ENCODE measurements at places on chromosomes 12 and 14.

GRCh38 chr12:9634969-9635754, 27.4 kb upstream of the KLRB1 start:
- no peak for DNase-seq

DNA sequence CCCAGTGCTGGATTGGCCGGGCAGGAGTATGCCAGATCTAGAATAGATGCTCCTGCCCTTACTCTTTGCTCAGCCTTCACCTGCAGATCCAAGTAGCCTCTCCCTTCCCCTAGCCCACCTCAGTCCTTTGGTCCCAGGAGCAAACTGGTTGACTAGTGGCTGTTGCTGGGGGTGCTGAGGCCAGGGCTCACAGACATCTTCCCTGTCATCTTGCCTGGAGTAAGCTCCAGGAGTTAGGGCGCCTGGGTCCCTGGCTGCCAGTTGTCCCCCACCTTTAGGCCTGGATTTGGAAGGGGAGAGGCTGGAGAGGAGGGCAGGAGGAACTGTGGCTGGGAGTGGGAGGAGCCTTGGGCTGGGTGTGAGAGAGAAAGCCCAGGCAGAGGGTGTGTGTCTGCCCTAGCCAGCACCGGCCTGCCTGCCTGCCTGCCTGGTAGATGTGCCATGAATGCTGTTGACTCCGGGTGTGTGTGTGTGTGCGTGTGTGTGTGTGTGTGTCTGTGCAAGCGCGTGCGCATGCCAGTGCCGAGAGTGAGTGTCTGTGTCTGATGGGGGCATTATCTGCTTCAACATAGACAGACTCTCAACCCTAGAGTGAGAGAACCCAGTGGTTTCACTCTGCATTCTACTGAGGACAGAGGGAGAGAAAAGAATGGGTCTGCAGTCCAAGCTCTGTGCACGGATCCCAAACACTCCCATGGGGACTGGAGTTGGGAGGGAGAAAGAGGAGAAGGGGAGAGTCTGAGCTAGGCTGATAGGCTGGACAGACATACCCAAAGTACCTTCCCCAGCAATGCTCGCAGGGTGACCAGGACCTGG, 845 bp upstream of the RARG start:
- peak; percentile 9 for DNase-seq

- DNase-seq = no peak
Observed at GRCh38 chr14:82055515-82056115, 522.0 kb upstream of the SEL1L start.

DNA sequence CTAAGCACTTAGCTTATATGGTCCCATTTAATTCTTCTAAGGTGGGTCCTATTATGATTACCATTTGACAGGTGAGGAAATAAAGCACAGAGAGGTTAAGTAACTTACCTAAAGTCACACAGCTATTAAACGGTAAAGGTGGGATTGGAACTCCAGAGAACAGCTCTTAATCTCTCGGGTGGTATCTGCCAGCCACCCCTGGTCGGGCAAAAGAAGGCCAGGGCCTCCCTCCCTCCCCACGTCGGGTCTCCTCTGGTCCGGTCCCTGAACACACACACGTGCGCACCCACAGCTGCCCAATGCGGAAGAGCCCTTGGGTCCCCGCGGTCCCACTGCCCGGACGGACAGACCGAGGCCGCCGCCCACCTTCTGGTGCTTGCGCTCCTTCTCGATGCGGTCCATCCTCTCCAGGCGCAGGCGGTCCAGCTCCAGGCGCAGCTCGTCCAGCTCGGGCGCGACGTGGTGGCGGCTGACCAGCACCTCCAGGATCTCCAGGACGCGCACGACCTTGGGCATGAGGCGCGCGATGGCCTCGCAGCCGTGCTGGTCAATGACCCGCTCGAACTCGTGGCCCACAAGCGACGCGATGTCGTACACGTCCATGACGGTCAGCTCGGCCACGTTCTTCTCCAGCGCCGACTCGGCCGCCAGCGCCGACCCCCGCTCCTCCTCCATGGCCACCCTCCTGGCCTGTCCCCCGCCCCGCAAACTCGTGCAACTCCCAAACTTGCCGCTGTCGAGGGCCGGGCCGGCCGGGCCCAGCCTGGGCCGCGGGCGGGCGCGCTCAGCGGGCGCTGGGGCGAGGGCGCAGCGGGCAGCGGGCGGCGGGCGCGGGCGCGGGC, 490 bp downstream of the RILPL1 start:
- peak; percentile 16 for DNase-seq

- DNase-seq = no peak
Observed at GRCh38 chr12:94819011-94819410, 168.7 kb upstream of the TMCC3 start.

- no peak for DNase-seq
Observed at GRCh38 chr12:106140223-106140986, 1.7 kb upstream of the NUAK1 start.

- no peak for DNase-seq
Observed at GRCh38 chr14:30484201-30484600, 74.8 kb upstream of the G2E3 start.

DNA sequence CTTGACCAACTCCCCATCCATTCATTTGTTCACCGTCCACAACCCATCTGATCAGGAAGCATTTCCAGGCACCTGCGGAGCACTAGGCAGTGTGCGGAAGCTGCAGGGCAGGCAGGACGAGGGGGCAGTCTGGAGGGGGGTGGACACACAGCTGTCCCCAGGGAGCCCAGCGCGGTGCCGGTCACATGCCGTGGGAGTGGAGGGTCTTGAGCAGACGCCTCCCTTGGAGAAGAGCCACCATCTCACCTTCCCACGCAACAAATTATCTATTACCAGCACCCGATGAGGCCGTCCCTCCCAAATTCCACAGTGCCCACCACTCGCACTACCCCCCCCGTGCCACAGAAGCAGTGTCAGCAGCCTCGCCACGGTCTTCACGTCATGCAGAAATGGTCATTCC, 10.8 kb downstream of the DLK1 start:
- no peak for DNase-seq

DNA sequence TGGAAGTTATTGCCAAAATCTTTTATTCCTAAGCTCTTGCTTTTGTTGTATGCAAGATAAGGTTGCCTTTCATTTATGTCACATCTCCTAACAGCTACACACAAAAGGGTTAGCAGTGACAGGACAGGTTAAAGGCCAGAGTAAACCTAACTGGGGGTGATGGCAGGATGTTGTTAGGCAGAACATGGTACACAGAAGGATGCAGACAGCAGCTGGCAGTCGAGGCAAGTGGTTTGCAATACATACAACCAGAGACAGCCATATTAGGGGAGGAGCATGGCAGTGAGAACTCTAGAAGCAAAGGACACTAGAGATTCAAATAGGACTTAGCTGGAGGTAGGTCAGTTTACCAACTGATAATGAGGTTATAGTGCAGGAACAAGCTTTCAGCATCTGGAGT, 2.7 kb upstream of the ABCD2 start:
- no peak for DNase-seq

GRCh38 chr14:37195327-37195726, 2.4 kb upstream of the MIPOL1 start:
- DNase-seq = peak; percentile 28

DNA sequence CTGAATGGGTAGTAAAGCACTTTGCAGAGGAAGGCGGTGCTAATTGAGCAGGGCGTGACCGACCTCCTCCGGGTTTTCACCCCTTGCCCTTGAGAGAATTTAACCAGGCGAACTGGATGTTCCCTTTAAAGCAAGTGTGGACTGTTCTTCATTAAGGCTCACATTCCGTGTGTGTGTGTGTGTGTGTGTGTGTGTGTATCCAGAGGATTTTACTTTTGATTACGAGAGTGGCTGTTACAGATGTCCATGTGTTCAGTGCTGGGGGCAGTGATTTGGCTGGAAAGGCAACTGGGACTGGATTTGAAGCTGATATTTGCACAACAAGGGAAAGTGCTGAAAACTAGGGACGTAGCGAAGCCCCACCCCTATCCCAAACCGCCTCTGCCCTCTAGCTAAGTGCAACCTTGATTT, 2.2 kb downstream of the TMEM132C start:
- no peak for DNase-seq

- peak; percentile 25 for DNase-seq
Observed at GRCh38 chr12:12645485-12645884, 33.8 kb downstream of the CREBL2 start.

GRCh38 chr14:90700933-90701776, 115.1 kb downstream of the TTC7B start:
- DNase-seq = no peak

- DNase-seq = no peak
Observed at GRCh38 chr14:91103116-91103515, 10.8 kb upstream of the DGLUCY start.

- DNase-seq = peak; percentile 63
Observed at GRCh38 chr12:88237954-88238353, 95.8 kb downstream of the TMTC3 start.

- DNase-seq = no peak
Observed at GRCh38 chr12:108187831-108188230, 58.7 kb downstream of the WSCD2 start.

DNA sequence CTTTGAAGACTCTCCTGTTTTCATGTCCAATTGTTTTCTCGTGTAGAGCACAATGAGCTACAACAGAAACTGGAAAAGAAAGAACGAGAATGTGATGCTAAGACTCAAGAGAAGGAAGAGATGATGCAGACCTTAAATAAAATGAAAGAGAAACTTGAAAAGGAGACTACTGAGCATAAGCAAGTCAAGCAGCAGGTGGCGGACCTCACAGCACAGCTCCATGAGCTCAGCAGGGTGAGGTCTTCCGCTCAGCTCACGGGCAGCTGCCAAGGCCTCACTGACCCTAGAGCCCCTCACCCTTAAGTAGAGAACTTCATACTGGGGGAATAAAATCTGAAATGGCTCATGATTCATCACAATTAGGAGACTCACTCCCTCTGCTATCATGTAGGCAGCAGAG, 134.7 kb downstream of the GPR135 start:
- no peak for DNase-seq

DNA sequence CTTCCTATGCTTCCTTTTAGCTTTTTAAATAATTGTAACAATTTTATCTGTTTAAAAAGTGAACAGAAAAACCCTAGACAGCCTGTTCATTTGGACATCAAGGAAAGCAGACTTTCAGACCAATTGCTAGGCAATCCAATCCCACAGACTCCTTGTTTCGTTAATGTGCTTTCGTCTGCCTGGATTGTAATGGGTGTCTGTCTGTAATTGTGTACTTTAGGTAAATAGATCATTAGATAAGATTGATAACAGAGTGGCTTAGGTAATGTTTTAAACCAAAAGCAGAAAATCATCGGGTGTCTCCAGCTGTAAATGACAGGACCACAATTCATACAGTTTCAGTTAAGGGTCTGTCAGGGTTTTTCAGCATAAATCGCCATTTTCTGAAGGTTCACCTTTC, 19.6 kb downstream of the CCDC60 start:
- DNase-seq = no peak

DNA sequence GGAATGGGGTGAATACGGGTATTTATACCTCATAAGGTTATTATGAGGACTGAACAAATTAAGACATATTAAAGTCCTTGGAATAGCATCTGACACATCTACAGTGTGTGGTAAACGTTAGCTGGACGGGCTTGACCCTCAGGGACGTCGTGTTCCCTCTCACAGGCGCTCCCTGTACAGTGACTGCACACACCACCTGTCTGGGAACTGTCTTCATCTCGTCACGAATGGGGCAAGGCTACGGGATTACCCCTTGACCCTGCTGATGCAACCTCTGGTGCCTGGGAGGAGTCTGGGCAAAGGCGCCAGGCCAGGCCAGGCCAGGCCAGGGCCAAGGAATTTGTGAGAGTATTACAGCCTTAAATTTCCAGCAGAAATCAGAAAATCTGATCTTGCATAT, 191.1 kb downstream of the CALM1 start:
- no peak for DNase-seq

GRCh38 chr12:51108136-51108535, 24.7 kb upstream of the CSRNP2 start:
- no peak for DNase-seq

- no peak for DNase-seq
Observed at GRCh38 chr14:84591827-84592445, 938.0 kb upstream of the FLRT2 start.

- no peak for DNase-seq
Observed at GRCh38 chr14:34021096-34021495, 70.2 kb upstream of the EGLN3 start.

GRCh38 chr14:85529803-85530574, at the start of gene FLRT2:
Gene FLRT2, plus strand, starts transcription at chr14:85530144. Its CDS starts 91,371 bp downstream, at chr14:85621515.
- peak; percentile 79 for DNase-seq

DNA sequence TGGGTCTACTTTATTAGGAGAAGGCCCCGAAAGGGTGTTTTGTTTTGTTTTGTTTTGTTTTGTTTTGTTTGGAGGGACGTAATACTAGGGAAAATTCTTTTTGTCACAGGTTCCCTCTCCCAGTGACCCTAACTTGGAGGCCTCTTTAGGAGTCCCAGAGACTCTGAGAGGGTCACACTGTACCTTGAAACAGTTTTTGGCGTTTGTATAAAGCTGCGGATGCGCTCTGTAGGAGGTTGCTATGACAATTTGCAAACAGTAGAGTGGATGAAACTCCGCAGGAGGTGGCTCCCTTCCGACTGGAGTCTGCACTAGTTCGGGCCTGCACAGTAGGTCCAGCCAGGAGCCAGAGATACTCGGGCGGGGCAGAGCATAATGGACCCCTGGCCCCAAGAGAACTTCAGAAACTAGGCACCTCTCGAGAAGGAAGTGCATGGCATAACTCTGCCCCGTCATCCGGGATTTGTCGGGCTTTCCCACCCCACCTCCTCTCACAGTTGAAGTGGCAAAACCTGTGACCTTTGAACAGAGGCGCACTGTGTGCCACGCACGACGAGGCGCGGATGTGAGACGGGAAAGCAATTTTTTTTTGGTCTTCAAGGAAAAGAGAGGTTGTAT, 1.3 kb upstream of the DYRK2 start:
- no peak for DNase-seq

- DNase-seq = no peak
Observed at GRCh38 chr12:19533567-19533966, 94.3 kb downstream of the AEBP2 start.

DNA sequence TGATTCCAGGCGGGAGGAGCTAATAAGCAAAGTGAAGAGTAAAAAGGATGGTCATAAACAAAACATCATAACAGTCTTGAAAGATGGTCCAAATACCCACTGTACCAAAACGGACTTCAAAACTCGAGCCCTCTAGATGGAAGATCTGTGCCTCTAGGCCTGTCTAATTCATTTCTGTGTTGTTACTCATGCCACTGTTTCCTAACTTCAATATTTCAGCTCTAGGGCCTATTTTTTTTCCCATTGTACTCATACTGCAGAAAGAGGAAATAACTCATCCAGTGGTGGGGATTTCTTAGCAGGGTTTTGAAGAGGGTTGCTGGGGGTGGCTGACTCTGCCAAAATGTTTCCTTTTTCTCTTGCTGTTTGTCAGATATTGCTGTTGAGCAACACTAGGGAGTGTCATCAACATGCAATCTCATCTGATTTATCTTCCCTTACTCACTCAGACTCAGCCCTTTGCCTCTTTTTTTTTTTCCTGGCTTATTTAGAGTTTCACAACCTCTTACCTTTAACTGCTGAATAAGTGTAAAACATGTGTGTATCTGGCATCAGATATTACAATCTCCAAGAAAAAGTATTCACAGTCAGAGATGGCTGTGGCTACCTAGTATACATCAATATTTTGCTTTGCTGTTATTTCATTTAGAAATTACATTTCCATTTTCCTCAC, 189.6 kb downstream of the DUSP6 start:
- DNase-seq = peak; percentile 100
